Left ventricle myocardium superior (tissue), 1 donor: ENCODE measurements at places on chromosomes 4 and X.

GRCh38 chr4:153079857-153080391 lies 124.3 kb upstream of the TRIM2 start:
- no peak for DNase-seq

DNA sequence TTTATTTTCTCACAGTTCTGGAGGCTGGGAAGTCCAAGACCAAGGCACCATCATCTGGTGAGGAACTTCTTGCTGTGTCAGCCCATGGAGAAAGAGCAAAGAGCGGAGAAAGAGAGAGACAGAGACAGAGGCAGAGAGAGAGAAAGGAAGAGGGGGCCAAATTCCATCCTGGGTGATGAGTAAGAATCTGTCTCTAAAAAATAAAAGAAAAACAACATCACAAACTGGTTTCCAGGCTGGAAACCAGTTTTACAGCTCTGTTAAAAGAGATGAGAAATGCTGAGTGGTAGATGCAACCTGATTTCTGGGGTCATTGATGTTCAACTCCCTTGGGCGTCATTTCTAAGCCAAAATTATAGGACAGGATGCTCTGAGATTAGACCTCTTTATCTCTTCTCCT lies 72.9 kb downstream of the SHOX start:
- no peak for DNase-seq

- no peak for DNase-seq
Measured at GRCh38 chrX:27679281-27679680, 89.1 kb downstream of the DCAF8L2 start.

DNA sequence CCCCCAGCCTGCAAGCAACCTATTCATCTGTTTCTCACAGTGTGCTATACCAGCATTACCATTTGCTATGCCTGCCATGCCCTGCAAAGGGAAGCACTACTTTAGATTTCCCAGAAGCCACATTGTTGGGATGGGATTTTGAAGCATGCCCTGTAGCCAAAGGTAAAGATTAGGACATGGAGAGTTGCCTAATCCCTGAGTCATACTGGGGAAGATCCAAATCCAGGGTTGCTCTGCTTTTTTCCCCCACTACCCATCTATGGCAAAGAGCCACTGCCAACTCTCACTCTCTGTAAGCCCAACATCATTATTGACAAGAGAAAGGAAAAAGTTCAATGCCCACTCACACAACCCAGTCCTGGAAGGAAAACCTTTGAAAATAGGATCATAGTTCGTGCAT lies 36.7 kb upstream of the TMEM164 start:
- no peak for DNase-seq

DNA sequence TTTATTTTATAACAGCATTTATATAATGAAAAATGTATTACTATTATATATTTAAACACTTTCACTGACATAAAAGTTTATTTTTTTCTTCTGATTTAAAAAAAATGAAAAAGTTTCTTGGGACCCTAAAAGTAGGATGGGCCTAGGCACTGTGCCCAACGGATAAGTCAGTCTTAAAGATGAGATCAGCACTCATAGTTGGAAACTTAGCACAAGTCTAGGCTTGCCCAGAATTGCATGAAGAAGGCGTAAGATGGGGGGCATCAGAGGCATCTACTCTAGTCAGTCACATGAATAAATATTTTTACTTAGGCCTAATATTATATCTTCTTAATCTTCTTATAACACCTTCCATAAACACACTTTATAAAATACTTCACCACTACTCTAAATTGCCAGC lies 306.7 kb upstream of the GRID2 start:
- DNase-seq = no peak
